Inflammatory macrophage treated with lipopolysaccharide for 4 hours (primary cell): ENCODE measurements at places on chromosomes 12 and 14.

- no peak for DNase-seq
Measured at GRCh38 chr14:52693036-52693435, 2.3 kb downstream of the ERO1A start.

GRCh38 chr14:81942071-81942470 lies 408.4 kb upstream of the SEL1L start:
- no peak for DNase-seq

GRCh38 chr12:58615047-58615446 lies 305.3 kb downstream of the LRIG3 start:
- no peak for DNase-seq

GRCh38 chr12:94147387-94147990 lies 888 bp upstream of the PLXNC1 start:
- no peak for DNase-seq

DNA sequence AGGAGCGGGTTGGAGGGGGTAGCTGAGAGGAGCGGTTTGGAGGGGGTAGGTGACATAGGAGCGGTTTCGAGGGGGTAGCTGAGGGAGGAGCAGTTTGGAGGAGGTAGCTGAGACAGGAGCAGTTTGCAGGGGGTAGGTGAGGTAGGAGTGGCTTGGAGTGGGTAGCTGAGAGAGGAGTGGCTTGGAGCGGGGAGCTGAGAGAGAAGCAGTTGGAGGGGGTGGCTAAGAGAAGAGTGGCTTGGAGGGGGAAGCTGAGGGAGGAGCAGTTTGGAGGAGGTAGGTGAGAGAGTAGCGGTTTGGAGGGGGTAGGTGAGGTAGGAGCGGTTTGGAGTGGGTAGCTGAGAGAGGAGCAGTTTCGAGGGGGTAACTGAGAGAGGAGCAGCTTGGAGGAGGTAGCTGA lies 152.1 kb downstream of the GLT1D1 start:
- DNase-seq: no peak

DNA sequence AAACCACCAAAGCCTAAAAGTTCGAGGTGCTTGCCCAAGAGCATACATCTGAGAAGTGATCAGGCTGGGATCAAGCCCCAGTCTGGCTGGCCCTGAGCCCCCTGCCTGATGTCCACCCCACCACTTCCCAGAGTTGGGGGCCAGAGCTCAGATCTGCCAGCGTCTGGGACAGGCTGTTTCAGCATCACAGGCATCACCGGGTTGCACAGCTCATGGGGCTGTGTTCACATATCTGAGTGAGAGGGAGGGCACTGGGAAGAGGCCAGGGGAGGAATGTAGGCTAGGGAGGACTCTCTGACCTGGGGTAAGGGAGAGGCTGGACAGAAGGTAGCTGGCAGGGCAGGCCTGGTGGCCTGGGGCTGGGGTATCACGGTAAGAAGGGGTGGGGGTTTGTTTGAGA lies 6.0 kb downstream of the TGM1 start:
- DNase-seq: no peak

DNA sequence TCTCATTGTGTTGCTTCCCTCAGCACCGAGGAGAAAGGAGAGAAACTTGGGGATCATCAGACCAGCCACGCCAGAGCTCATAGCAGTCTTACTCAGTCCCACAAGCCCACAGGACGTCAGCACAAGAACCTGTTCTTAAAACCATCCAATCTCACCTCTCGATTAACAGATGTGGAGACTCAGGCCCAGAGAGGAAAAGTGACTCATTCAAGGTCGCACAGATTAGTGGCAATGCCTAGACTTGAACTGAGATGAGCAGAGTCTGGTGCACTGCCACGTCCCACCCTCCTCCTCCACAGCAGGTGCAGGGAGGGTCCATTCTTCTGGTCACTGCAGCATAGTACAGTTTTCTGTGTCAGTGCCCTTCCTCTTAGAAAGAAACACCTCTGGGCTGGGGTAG lies 154.9 kb upstream of the PZP start:
- DNase-seq: no peak

DNA sequence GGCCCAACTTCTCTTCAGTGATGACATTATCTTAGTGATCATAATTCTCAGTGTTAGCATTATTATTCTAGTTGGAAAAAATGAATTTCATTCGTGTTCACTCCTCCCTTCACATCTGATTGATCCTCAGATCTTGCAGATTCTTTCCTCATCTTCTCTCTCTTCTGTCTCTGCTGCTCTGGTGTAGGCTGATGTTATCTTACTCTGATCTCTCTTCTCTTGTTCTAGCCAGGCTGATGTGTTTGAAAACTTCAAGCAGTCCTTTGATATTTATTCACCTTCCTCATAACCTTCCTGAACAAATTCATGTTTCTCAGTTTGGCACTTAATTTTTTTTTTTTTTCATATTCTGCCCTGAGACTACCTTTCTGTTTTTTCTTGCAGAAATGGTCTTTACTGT lies 5.6 kb upstream of the TBK1 start:
- no peak for DNase-seq

- DNase-seq: no peak
Measured at GRCh38 chr12:106883426-106883825, 72.3 kb upstream of the TMEM263 start.

DNA sequence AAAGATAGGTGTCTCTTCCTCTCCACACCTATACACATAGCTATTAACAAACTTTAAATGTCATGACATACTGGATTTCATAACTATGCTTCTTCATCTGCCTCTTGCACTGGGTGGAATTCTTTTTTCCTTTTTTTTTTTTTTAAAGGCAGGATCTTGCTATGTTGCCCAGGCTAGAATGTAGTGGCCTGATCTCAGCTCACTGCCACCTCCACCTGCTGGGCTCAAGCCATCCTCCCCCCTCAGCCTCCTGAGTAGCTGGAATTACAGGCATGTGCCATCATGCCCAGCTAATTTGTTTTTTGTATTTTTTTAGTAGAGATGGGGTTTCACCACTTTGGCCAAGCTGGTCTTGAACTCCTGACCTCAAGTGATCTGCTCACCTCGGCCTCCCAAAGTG lies 4.8 kb downstream of the MRPL51 start:
- no peak for DNase-seq
